Calu3 (cell line): ENCODE measurements at places on chromosomes 16 and 17. TPM values are rescaled to one million over a fixed set of nuclear protein-coding genes. Genes with fewer than 3 reads are reported as not detected.

- DNase-seq: no peak
- H3K27me3 ChIP-seq: no peaks in the 10 kb centered on the region
- no peaks in the 10 kb centered on the region for H3K4me1 ChIP-seq
- H3K36me3 ChIP-seq: peaks cover 38% of the 10 kb centered on the region
- H3K4me3 ChIP-seq: no peak overlapping the region
These were observed 24.8 kb downstream of the STH start for GRCh38 chr17:46023783-46024388.

DNA sequence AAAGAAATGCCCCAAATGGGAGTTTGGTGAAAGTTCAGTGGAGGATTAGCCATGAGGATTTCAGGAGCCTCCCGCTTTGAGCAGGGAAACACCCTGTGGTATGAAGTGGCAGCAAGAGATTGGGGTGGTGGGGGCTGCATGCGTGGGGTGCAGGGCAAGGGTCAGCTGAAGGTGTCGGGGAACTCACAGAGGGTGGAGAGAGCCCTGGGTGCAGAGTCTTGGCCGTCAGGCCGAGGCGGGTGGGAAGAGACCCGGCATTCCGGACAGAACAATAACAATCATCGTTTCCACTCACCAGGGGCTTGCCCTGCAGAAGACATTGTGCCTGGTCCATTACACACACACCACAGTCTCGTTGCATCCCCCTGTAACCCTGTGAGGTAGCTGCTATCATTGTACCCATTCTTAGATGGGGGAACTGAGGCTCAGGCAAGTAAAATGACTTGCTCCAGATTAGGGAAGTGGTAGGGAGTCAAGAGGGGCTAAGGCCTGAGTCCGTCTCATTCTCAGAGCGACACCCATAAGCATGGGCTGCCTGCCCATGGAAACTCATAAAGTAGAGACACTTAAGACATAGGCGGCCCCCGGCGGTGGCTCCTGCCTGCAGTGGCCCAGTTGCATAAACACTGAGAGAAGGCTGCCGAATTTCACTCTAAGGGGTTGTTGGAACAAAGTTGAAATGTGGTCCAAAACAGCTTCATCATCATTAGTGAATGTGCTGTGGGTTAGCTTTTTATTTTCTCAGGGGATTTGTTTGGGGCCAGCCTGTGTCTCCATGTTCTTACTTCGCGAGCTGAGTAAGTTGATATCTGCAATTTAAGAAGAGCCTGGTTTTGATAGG is 93.3 kb downstream of the CMIP start:
- H3K27ac ChIP-seq: no peak overlapping the region
- peaks cover 45% of the 10 kb centered on the region for H3K4me1 ChIP-seq
- DNase-seq: no peak
- H3K4me3 ChIP-seq: no peak overlapping the region

- H3K4me3 ChIP-seq: no peak overlapping the region
- no peak overlapping the region for H3K27ac ChIP-seq
- no peaks in the 10 kb centered on the region for H3K27me3 ChIP-seq
- peaks cover 7% of the 10 kb centered on the region for H3K36me3 ChIP-seq
These were observed 35.7 kb upstream of the MED9 start for GRCh38 chr17:17440938-17441675.

DNA sequence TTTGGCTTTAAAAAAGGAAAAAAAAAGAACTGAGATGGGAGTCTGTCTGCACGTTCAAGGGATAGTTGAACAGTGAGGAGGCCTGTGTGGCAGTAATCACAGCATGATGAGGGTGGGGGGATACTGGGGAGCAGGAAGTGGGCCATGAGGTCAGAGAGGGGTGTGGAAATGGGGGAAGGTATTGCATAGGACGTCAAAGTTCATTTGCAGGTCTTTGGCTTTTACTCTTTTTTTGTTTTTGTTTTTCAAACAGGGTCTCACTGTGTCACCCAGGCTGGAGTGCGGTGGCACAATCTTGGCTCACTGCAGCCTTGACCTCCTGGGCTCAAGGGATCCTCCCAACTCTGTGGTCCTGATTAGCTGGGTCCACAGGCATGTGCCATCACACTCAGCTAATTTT is 19.0 kb downstream of the WWP2 start:
- no peak for DNase-seq
- H3K4me3 ChIP-seq: no peak overlapping the region
- H3K4me1 ChIP-seq: no peaks in the 10 kb centered on the region
- no peaks in the 10 kb centered on the region for H3K36me3 ChIP-seq
- no peak overlapping the region for H3K27ac ChIP-seq
- no peaks in the 10 kb centered on the region for H3K27me3 ChIP-seq

GRCh38 chr17:43125967-43126910 is 1.1 kb upstream of the BRCA1 start:
- H3K27me3 ChIP-seq: no peaks in the 10 kb centered on the region
- peaks cover 78% of the 10 kb centered on the region for H3K36me3 ChIP-seq
- peaks cover 59% of the 10 kb centered on the region for H3K4me1 ChIP-seq
- peak overlapping the region; percentile 99 for H3K27ac ChIP-seq
- DNase-seq: no peak
- H3K4me3 ChIP-seq: peak overlapping the region; percentile 97

GRCh38 chr17:13797863-13798262 is 196.1 kb upstream of the HS3ST3A1 start:
- H3K36me3 ChIP-seq: no peaks in the 10 kb centered on the region
- H3K4me3 ChIP-seq: no peak overlapping the region
- no peak overlapping the region for H3K27ac ChIP-seq
- H3K4me1 ChIP-seq: no peaks in the 10 kb centered on the region
- H3K27me3 ChIP-seq: no peaks in the 10 kb centered on the region

DNA sequence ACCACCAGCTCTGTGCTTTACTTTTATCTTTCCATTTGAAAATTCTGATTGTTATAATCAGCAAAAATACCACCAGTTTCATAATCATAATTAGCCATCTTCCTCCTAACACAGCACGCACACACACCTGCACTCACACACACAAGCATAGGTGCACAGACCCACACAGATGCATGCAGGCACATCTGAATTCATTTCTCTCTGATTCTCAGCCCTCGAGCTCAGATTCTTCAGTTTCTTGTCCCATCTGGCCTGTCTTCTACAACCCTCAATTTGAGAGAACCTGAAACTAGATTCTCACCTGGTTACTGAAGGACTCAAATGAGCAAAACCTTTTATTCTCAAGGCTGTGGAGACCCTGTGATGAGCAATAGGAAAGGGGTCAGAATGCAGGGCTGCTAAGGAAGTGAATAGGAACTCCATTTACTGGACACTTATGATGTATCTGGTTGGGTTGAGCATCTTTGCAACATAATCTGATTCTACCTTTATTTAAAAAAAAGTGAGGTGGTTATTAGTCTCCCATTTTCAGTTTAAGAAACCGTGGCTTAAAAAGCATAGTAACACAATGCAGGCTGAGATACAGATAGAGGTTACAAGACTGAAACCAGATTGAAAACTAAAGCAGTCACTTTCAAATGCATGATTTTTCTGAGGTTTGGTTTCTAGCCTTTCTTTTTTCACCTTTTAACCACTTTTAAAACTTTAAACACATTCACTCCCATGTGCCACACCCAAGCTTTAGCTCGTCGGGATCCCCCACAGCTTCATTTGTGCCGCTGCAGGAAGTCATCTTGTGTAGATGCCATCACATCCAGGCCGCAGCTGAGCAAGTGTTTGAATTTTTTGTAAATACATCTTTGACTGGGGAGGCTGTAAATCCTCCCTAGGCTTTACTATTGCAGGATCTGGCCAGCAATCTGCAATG is 9.4 kb downstream of the KRT33A start:
- H3K27me3 ChIP-seq: no peaks in the 10 kb centered on the region
- H3K4me1 ChIP-seq: peaks cover 32% of the 10 kb centered on the region
- no peaks in the 10 kb centered on the region for H3K36me3 ChIP-seq
- H3K4me3 ChIP-seq: peak overlapping the region; percentile 4

DNA sequence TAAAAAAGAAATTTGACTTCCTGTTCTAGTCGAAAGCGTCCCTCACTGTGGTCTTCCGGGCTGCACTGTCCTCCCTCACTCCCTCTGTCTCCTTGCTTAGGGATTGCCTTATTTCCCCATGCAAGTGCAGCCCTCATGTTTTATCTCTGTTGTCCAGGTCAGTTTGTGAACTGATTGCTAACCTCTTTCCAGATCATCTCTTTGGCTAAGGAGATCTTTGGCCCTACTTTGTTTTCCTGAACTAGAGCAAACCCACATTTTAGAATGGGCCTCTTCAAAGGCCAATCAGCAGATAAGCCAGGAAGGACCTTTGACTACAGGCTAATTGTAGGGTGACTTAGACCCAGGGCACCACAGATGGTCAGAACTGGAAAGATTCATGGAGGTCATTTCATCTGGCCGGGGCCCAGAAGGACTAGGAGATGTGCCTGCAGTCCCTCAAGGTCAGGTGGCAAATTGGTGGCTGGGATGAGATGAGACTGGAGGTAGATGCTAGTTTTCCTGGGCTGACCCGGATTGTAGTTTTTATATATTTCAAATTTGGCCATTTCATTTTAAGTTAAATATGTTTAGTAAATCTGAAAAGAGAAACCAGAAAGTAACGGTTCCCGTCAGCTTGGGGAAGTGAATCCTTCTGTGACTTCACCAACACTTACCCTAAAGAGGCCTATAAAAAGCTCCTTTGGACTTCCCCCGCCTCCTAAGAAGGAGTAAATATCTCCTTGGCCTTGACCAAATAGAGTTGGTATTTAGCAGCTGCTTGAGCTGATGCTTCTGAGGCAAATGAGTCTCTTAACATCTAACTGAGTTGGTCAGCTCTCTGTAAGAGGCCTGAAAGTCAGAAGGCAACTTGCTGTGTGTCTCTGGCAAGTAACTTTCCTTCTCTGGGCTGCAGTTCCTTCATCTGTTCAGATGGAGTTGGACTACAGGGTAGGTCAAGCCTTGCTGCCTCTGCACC is 6.2 kb upstream of the SLC25A19 start:
- H3K4me3 ChIP-seq: no peak overlapping the region
- no peaks in the 10 kb centered on the region for H3K27me3 ChIP-seq
- no peaks in the 10 kb centered on the region for H3K4me1 ChIP-seq

GRCh38 chr16:88796278-88796677 is 7.3 kb upstream of the CDT1 start:
- H3K27ac ChIP-seq: no peak overlapping the region
- H3K36me3 ChIP-seq: no peaks in the 10 kb centered on the region
- peaks cover 20% of the 10 kb centered on the region for H3K27me3 ChIP-seq
- H3K4me3 ChIP-seq: no peak overlapping the region

DNA sequence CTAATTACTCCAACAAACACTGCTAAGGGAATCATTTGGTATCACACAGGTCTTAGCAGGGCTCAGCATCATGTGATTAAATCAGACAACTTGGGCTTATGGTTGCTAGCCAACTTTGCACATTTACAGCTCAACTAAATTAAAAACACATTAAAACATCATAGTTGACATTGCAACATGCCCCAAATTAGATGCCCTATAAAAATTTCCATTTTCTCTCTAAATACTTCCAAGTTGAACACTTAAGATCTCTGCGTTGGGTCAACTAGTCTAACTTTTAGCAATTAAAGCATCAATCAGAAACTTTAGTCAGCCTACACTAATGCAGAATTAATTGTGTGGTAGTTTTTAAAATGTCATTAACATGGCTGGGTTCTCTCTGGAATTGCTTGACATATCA is 12.1 kb downstream of the DNAJC7 start:
- peak overlapping the region; percentile 67 for H3K27ac ChIP-seq
- no peaks in the 10 kb centered on the region for H3K27me3 ChIP-seq
- no peak overlapping the region for H3K4me3 ChIP-seq
- no peak for DNase-seq
- peaks cover 72% of the 10 kb centered on the region for H3K4me1 ChIP-seq

DNA sequence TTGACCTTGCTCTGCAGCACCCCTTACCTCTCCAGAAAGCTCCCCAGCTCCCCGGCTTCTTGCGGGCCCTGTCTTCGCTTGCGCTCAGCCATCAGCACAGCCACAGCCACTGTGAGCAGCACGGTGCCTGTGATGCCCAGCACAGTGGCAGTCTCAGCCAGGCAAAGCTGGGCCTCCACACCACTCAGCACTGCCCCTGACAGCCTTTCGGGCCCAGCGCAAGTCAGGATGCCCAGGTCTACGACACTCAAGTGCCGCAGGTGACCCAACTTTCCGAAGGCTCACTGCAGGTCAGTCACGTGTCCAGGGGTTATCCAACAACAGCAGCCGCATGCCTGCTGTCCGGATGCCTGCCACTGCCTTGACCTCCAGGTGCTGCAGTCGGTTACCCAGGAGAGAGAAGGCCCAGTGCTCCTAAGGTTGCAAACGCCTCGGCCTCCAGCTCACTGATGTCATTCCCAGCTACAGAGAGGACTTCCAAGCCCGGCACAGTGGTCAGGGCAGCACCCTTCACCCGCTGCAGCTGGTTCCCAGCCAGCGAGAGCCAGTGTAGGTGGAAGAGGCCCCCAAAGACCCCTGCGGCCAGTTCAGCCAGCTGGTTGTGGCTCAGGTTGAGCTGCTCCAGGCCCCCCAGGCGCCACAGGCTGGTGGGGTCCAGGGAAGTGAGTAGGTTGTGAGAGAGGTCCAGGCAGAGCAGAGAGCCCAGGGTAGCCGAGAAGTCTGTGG is 8.9 kb upstream of the TMEM101 start:
- no peaks in the 10 kb centered on the region for H3K4me1 ChIP-seq
- H3K27ac ChIP-seq: no peak overlapping the region
- no peak overlapping the region for H3K4me3 ChIP-seq
- H3K27me3 ChIP-seq: no peaks in the 10 kb centered on the region
- no peak for DNase-seq

DNA sequence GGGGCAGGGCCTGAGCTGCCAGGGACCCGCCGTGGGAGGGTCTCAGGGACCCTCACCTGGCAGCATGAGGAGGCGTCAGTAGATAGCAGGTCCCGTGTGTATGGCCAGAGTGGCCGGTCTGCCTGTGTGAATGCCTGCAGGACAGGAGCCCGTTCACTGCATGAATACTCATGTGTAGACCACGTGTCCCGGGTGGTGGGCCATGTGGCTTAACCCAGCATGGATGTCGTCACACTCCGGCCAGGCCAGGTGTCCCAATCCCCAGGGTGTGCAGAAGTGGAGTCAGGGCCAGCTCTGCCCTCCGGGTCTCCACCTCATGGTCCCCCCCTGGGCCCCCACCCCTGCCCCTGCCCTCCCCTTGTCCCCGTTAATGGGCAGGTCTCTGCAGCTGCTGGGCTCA is 53.7 kb downstream of the BAHCC1 start:
- no peak for DNase-seq
- H3K27ac ChIP-seq: no peak overlapping the region
- H3K4me3 ChIP-seq: no peak overlapping the region
- no peaks in the 10 kb centered on the region for H3K4me1 ChIP-seq

- H3K27ac ChIP-seq: no peak overlapping the region
- H3K36me3 ChIP-seq: no peaks in the 10 kb centered on the region
- no peak for DNase-seq
- no peak overlapping the region for H3K4me3 ChIP-seq
- no peaks in the 10 kb centered on the region for H3K4me1 ChIP-seq
These were observed 5.5 kb downstream of the C16orf96 start for GRCh38 chr16:4561596-4561995.

The CRISPLD2 gene
- 5.9 and 6.5 TPM in 2 replicates for total RNA-seq

The TMEM114 gene
- total RNA-seq: not detected in 2 replicates

The KRTAP16-1 gene
- not detected in 2 replicates for total RNA-seq

The MYH2 gene
- total RNA-seq: not detected in 2 replicates

The KRTAP4-6 gene
- total RNA-seq: not detected in 2 replicates

The SECTM1 gene
- 10.4 and 13.4 TPM in 2 replicates for total RNA-seq

The TMEM101 gene
- 41.8 and 43.8 TPM in 2 replicates for total RNA-seq
